ENCODE measurements at places on chromosomes 2 and 18. TPM values are rescaled to one million over a fixed set of nuclear protein-coding genes. Genes with fewer than 3 reads are reported as not detected.

GRCh38 chr2:31000970-31001369 lies 137.3 kb downstream of the GALNT14 start:
- H3K4me3 ChIP-seq, result no peak overlapping the region
- no peaks in the 10 kb centered on the region for H3K36me3 ChIP-seq
- H3K4me1 ChIP-seq, result peaks cover 13% of the 10 kb centered on the region
- no peak overlapping the region for H3K27ac ChIP-seq
- H3K27me3 ChIP-seq, result no peaks in the 10 kb centered on the region
- no peak for DNase-seq

DNA sequence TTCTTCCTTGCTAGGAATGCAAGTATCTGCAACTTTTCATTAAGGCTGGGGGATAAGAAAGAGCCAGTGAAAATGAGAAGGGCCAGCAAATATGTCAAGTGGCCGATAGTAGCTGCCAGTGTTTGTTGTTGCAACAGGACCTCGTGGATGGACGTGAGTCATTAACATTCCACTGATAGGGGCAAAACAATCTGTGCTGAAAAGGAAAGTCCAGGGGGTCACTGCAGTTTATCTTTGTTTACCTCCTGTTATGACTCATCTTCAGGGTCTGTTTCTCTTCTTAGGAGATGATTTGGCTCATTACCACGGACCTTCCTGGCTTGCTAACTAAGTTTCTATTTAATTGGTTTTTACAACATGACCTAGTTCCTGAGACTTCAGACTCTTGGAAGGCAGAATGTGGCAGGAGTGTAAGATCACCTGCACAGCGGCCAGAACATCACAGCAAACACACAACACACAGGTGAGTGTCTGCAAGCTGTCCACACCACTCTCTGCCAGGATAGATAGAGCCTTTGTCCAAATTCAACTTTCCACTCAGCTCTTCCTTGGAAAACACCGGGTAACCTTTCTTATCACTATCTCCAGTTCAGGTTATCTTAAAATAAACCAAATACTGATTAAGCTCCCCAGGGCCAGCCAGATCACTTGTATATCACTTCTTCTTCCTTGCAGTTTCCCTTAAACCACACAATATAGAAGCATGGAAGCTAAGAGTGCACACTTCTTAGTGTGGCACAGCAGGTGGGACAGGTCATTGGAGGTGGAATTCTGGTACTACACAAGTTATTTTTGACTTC lies 157.5 kb upstream of the LMAN1 start:
- peaks cover 5% of the 10 kb centered on the region for H3K27me3 ChIP-seq
- H3K4me1 ChIP-seq, result no peaks in the 10 kb centered on the region
- no peak overlapping the region for H3K4me3 ChIP-seq
- DNase-seq, result no peak

The TRABD2A gene
- total RNA-seq, result 0.46 TPM

The SLC11A1 gene
- 0.09 TPM for total RNA-seq

DNA sequence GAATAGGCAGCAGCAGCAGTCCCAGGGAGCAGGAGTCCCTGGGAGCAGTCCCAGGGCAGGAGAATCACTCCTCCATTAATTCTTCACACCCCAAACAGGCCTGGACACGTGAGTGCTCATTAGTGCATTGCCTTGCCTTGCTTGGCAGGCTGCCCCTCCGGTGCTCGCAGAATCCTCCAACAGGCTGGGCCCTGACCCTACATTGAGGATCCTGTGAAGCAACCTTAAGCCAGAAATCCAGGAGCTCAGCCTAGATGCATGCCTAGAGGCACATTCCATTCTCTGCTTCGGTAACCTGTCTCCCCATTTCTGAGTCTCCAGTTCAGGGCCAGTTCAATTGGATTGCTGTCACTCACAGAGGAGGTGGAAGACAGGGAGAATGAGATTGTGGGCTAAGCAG lies 97.4 kb upstream of the LRATD1 start:
- no peaks in the 10 kb centered on the region for H3K36me3 ChIP-seq
- no peaks in the 10 kb centered on the region for H3K27me3 ChIP-seq
- H3K4me3 ChIP-seq, result no peak overlapping the region

DNA sequence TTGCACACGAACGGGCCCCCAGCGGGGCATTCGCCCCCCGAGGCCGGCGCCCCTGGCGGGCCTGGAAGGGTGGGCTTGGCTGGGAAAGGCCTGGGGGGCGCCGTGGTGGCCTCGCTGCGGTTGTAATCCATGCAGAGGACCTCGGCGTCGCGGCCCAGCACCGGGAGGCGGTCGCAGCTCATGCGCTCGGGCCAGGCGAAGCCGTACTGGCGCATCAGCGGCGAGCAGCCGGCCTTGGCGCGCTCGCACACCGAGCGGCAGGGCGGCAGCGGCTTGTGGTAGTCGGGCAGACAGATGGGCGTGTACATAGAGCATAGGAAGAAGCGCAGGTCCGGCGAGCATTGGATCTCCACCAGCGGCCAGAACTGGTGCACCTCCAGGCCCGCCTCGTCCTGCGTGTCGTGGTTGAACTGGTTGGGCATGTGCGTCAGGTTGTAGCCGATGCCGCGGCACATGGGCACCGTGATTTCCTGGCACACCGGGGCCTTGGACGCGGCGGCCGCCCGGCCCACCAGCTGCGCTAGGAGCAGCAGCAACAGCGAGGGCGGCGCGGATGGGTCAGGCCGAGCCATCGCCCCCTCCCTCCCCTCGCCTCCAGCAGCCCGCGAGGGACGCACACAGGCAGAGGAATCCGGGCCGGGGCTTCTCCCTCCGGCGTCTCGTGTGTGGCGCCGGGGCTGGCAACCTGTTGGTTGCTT lies 1.4 kb downstream of the FZD5 start:
- H3K4me3 ChIP-seq, result peak overlapping the region; percentile 65
- H3K36me3 ChIP-seq, result no peaks in the 10 kb centered on the region
- peaks cover 10% of the 10 kb centered on the region for H3K4me1 ChIP-seq
- H3K27ac ChIP-seq, result no peak overlapping the region

DNA sequence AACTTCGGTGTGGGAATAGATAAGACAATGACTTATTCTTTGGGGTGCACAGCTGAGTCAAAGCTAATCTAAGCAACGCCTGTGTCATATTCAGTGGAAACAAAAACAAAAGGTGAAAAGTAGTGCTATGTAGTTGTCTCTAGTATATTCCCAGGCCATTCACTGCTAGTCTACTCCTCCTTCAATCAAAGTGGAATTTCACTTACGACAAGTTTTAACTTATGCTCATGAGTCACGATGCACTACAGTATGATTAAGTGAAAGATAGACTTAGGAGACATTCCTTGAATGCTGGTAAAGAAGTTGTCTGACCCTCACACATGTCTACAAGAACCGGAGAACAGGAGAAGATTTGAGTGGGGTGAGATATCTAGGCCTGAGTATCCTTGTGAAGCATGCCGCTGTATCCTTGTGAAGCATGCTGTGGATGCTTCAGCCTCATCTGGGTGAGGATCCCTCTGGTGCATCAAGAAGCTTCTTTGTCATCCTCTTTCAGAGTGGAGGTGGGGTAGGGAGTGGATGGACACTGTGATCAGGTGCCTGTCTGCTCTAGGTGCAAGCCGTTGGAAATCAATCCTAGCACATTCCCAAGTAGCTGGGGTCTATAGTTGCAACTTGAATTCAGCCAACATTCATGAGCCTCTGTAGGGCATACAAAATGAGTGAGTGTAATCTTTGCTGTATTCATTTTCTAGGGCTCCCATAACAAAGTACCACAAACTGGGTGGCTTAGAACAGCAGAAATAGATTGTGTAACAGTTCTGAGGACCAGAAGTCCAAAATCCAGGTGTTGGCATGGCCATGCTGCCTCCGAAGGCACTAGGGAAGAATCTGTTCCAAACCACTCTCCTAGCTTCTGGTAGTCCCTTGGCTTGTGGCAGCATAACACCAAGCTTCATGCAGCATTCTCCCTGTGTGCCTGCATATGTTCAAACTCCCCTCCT lies 173.5 kb upstream of the FN1 start:
- H3K4me3 ChIP-seq, result no peak overlapping the region
- no peaks in the 10 kb centered on the region for H3K4me1 ChIP-seq
- no peak overlapping the region for H3K27ac ChIP-seq
- H3K36me3 ChIP-seq, result no peaks in the 10 kb centered on the region
- H3K27me3 ChIP-seq, result no peaks in the 10 kb centered on the region

DNA sequence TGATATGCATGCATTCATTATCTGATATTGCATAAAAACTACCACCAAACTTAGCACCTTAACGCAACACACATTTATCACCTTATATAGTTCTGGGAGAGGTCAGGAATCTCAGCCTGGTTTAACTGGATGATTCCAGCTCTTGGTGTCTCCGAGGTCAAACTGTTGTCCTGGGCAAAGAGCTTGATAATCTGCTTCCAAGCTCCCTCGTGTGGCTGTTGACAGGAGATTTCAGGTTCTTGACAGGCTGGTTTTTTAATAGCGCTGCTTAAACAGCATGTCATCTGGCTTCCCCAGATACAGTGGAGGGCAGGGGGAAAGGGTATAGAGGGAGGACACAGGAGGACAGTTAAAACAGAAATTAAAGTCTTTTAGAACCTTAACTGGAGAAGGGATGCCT lies 785.0 kb downstream of the CNTNAP5 start:
- no peaks in the 10 kb centered on the region for H3K27me3 ChIP-seq
- no peak overlapping the region for H3K4me3 ChIP-seq
- no peaks in the 10 kb centered on the region for H3K4me1 ChIP-seq
- no peaks in the 10 kb centered on the region for H3K36me3 ChIP-seq
- peak; percentile 6 for DNase-seq

DNA sequence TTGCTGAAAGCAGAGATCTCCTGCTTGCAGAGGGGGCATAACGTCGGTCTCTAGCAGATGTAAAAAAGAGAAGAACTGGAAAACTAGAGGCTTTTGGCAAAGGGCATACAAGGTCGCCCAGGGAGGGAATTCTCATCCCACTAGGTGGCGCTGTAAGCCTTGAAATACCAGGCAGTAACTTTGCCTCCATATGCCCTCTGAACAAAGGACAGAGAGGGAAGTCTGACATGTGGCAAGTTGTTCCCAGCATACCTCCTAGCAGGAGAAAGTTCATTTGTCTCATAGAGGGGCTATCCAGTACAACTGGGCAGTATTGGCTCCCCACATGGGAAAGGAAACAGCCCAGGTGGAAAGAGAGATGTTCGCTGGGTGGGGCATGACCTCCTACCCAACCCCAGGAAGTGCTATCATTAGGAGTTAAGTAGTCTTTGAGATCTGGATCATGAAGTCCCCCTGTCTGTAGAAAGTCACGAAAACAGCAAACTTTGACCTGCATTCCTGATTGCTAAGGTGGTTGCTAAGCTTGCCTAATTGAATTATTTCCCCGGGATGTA lies 39.9 kb downstream of the STK17B start:
- H3K27ac ChIP-seq, result no peak overlapping the region
- peak; percentile 59 for DNase-seq
- H3K4me1 ChIP-seq, result no peaks in the 10 kb centered on the region
- H3K27me3 ChIP-seq, result no peaks in the 10 kb centered on the region
- peaks cover 26% of the 10 kb centered on the region for H3K36me3 ChIP-seq

GRCh38 chr2:10080536-10081304 lies 509 bp upstream of the CYS1 start:
- peaks cover 85% of the 10 kb centered on the region for H3K27me3 ChIP-seq
- peaks cover 9% of the 10 kb centered on the region for H3K4me1 ChIP-seq
- H3K27ac ChIP-seq, result no peak overlapping the region
- H3K36me3 ChIP-seq, result no peaks in the 10 kb centered on the region

DNA sequence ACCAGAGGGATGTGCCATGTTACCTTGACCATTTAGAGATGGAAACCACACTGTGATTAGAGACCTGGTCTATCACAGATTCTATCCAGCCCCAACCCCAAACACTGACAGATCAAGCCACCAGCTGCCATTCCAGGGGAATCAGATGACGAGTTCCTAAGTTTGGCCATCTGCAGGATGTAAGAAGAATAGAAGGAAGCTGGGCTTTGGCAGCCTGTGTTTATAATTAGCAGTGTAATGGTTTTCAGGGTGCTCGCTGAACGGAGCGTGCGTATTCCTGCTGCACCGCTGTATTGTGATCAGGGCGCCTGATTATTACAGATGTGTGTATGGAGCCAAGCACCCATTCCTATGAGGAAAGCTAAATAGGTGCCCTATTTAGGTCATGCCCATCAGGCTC lies 138.1 kb downstream of the LRRC30 start:
- H3K4me1 ChIP-seq, result no peaks in the 10 kb centered on the region
- DNase-seq, result no peak
- no peaks in the 10 kb centered on the region for H3K36me3 ChIP-seq
- no peaks in the 10 kb centered on the region for H3K27me3 ChIP-seq
- H3K4me3 ChIP-seq, result no peak overlapping the region

The GLB1L gene
- total RNA-seq, result 6.9 TPM

DNA sequence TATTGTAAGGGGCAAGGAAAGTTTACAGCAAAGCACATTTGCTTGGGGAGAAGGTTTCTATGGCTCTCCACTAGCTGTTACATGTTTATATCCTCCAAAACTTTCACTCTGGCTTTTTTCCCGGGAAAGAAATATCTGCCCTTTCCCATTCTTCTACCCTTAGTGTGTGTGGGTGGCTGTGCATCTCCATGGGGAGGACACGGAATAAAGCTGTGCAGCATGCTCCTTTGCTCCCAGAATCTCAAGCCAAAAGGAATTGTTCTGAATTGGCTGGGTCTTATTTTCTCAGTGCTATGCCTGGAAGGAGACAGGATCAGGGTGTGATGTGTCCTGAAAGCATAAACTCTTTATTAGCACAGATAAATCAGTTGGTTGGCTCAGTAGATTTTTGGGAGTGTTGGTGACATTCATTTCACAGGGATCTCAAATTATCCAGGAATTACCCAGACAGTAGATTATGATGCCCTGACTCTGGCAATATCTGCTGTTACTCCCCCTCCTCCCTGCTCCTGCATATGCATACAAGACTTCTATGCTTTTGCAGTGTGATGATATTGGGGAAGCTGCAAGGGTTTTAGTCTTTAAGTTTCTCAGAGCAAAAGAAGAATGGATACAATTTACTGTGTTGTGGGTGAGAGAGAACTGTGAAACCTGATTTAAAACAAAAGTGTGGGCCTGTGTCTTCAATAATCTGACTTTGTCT lies 63.1 kb downstream of the PARD3B start:
- DNase-seq, result no peak
- H3K36me3 ChIP-seq, result no peaks in the 10 kb centered on the region
- no peaks in the 10 kb centered on the region for H3K4me1 ChIP-seq
- no peak overlapping the region for H3K27ac ChIP-seq

DNA sequence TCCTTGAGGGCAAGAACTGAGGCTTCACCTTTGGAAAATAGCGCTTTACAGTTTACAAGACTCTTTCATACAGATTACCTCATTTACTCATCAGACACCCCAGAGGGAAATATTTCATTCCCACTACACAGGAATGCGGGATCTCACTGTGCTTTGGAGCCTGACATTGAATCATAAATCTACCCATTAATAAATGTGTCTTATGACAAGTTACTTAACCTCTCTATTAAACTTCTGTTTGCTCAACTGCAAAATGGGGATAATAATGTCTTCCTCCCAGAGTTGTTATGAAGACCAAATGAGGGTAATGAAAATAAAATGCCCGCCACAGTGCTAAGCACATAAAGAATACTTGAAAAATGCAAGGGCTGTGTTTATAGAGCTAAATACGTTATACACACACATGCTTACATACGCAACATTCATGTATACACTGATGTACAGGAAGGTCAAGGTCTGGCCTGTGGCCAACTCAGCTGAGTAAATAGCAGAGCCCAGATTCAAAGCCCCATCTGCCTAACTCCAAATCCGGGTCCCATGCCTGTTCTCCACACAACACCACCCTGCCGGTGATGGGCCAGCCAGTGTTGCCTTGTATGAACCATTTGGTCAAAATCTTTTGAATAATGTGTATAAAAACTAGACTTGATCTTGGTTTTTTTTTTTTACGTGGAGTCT lies 77.8 kb upstream of the STPG4 start:
- no peak overlapping the region for H3K27ac ChIP-seq
- H3K4me3 ChIP-seq, result no peak overlapping the region
- no peak for DNase-seq
- H3K27me3 ChIP-seq, result no peaks in the 10 kb centered on the region

All from A673 (cell line).